ENCODE measurements at places on chromosomes 5 and 9. TPM values are rescaled to one million over a fixed set of nuclear protein-coding genes. Genes with fewer than 3 reads are reported as not detected.

The IL9 gene
- total RNA-seq, result not detected

GRCh38 chr9:37574241-37574721 lies 1.9 kb downstream of the FBXO10 start:
- DNase-seq, result no peak

- peak; percentile 90 for DNase-seq
These were observed 67.5 kb upstream of the MAMDC2 start for GRCh38 chr9:69976152-69976551.

GRCh38 chr5:179270581-179271427 lies 74.5 kb downstream of the ADAMTS2 start:
- peak; percentile 92 for DNase-seq

DNA sequence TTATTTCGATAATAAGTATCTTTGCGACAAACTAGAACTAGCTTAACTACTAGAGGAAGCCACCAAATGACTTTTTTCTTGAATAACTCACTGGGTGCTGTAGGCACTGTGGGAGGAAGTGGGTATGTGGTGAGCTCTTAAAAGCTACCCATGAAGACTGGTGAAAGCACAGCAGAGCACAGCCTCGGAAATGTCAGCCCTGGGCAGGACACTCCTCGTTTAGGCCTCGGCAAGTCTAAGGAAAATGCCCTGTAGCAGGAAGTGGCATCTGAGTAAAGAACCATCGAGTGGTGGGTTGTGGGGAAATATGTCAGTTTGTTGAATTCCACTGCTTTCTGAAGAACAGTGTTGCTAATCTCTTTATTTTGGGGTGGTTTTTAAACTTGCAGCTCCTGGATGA lies 44.0 kb upstream of the NCS1 start:
- peak; percentile 29 for DNase-seq

GRCh38 chr5:76765249-76765648 lies 49.3 kb downstream of the F2R start:
- no peak for DNase-seq

DNA sequence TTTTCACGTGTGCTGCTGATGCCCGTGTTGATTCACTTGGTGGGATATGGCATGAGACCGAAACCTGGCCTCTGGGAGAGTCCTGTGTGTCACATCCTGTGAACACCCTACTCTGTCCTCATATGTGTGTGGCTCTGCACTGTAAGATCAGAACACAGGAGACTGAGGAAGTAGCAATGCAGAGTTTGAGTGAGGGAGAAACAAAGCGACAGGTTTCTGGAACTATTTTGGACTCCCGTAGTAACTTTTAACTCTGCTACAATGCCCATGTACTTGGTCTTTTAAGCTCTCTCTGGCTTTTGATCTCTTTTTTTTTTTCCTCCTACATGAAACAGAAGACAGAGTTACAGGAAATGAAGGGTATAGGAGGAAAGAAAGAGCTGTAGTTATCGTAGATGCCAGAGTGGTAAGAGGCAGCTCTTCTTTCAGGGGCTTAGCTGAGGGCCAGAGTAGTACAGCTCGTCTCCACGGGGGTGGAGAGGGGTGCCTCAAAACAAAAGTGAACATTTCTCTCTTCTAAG lies 26.6 kb downstream of the GRAMD2B start:
- peak; percentile 40 for DNase-seq

- no peak for DNase-seq
These were observed 178.9 kb downstream of the NMUR2 start for GRCh38 chr5:152226191-152226590.

GRCh38 chr5:59583810-59584562 lies 309.5 kb downstream of the PDE4D start:
- no peak for DNase-seq

The ECSCR gene
- not detected for total RNA-seq

DNA sequence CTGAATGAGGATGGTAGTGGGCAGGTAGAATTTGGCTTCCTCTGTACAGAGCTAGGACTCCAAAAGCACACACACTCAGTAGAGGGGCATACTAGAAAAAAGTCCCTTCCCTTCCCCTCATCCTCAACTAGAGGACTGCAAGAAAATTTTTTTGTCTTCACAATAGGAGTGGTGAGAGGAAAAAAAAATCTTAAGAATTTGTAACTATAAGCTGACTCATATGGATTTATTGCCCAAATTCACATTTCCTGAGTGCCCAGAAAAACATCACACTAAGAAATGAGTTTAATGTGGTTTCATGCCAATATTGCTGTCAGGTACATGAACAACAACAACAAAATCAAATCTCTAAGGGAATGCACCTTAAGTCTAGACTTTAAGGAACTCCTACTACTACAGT lies 43.7 kb downstream of the RANBP6 start:
- peak; percentile 20 for DNase-seq

DNA sequence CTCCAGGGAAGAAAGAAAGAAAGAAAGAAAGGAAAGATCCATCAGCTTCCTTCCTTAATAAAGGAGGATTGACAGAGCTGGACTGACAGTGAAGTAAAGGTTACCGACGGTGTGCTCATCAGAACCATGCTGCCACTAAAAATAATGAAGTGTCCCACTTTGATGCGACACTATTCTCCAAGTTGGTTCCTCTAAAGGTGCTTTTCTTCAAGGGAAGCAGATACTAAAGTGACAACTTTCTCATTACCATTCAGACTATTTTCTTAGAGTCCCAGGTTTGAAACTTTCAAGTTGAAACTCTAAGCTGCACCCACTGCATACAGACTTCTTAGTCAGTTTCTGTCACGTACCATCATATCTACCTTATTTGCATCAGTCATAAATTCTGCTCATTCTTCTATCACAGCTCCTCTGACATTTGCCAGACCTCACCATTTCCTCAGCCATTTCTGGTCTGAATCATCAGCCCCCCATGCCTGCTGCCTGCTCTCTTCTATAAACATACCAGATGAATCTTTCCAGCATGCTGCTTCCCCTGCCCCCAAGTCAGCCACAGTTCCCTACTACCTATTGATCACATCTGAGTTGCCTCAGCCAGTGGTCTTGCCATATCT lies 177.6 kb downstream of the DEPDC1B start:
- no peak for DNase-seq

- DNase-seq, result no peak
These were observed 237.7 kb downstream of the ADAMTS6 start for GRCh38 chr5:65244031-65244430.

GRCh38 chr5:73623901-73624404 lies 2.0 kb upstream of the ARHGEF28 start:
- no peak for DNase-seq

DNA sequence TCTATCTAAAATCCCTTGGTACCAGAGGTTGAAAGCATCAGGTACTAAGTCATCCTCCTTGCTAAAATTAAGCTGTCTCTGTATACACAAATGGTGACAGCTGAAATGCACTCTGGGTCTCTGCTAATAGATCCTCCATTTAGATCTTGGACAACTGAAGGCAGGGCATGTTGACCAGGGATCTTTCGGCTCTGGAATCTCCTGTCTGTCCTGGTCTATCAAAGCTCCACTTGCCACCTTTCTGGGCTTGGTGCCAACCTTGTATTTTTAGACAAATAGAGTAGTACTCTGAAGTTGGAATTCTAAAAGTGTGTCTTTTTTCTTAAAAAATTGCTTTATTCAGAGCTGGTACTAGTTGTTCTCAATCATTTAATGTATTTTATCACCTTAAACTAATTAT lies 135.2 kb upstream of the HMHB1 start:
- no peak for DNase-seq

The CCL28 gene
- not detected for total RNA-seq

DNA sequence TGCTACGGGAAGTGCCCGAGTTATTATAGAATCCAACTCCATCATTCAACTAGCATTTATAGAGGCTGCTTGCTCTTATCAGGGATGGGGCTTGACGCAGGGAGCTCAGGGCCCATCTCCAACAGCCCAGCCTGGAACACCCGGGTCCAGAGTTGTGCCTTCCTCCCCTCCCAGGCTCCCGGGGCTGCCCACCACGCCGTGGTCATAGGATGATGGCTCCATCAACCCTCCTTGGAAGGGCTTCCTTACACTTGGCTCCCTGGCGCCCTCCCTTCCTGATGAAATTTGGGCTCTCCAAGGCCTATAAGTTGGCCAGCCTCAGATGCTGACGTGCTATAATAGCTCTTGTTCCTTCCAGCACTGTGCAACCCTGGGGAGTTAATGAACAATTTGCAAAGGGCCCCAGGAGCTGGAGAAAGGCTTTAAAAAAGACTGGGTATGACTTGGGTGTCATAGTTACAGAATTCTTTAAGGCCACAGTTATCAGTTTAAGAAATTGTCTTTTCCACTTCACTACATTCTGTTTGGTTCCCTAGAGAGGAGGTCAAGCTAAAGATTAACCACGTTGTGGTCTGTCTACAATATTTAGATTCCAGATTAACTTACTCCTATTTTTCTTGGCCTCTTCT lies 42.5 kb upstream of the GADD45G start:
- peak; percentile 67 for DNase-seq

- DNase-seq, result peak; percentile 40
These were observed 202.9 kb downstream of the NR2F1-AS1 start for GRCh38 chr5:93378073-93378472.

The COL5A1 gene
- 129 TPM for total RNA-seq

The SLC6A19 gene
- 0.49 TPM for total RNA-seq

GRCh38 chr5:136594416-136594815 lies 229.1 kb upstream of the TRPC7 start:
- DNase-seq, result no peak

The RNF183 gene
- 0.06 TPM for total RNA-seq

- no peak for DNase-seq
These were observed 4.8 kb downstream of the RAD50 start for GRCh38 chr5:132561601-132562000.

DNA sequence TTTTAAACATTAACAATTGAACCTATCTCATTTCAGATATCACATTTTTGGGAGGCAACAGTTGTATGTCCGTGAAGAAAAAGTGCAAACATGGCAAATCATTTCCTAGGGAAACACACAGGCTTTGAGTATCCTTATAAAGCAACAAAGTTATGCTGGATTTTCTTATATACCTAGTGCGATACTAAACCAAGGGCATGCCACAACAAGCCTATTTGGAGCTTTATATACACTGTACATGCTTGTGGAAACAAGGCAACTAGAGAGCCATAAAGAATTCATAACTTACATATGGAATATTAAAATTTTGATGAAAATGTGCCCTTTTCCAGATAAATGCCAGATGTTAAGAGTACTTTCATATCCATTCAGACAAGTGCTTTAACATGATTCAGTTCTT lies 191.4 kb downstream of the DCP2 start:
- DNase-seq, result no peak

DNA sequence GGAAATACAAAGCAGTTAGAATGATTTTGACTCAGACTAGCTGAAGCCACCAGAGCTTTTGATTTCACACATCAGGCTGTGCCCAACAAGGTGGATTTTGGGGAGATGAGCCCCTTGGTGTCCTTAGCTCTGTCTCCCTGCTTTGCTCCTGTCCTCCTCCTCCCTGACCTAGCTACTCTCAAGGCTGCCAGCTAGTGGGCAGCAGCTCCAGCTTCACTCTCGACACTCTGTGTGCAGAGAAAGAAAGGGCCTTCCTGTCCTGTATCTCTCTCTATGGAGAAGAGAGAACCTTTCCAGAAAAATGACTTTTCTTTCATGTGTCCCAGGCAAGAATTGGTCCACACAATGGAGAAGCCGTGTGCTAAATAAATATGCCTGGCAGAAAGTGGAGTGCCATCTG lies 446.2 kb downstream of the SEMA5A start:
- DNase-seq, result no peak

- DNase-seq, result peak; percentile 76
These were observed 422.6 kb downstream of the EFNA5 start for GRCh38 chr5:107248066-107248695.

The RAB14 gene
- total RNA-seq, result 16.5 TPM

GRCh38 chr9:16342246-16343020 lies 528.0 kb downstream of the BNC2 start:
- DNase-seq, result no peak

DNA sequence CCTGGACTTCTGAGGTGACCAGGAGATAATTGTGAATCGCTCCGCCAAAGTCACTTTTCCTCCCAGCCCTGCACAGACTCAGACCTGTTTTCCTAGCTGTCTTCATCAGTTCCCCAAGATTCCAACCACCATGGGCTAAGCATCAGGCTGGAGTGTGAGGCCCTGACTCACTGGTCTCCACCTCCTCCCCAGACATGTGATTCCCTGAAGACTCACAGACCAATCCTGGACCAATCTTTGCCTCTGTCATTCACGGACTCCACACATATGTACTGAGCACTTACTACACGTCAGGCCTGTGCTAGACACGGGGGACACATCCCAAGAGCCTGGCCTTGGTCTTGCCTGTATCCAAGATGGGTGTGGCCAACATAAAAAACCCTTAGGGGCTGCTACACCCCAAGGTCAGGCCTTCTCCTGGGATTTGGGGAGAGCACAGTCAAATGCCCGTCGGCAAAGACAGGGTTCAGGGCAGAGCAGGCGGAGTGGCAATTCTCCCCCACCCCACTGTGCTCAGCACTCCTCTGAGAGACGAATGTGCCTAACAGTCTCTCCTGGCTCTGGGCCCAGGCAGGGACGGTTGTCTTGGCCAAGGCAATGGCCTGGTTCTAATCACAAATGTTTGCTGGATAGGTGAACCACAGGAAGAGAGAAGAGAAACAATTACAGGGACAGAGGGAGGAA lies 11.9 kb downstream of the EEIG1 start:
- DNase-seq, result no peak

The ABO gene
- total RNA-seq, result 0.04 TPM

DNA sequence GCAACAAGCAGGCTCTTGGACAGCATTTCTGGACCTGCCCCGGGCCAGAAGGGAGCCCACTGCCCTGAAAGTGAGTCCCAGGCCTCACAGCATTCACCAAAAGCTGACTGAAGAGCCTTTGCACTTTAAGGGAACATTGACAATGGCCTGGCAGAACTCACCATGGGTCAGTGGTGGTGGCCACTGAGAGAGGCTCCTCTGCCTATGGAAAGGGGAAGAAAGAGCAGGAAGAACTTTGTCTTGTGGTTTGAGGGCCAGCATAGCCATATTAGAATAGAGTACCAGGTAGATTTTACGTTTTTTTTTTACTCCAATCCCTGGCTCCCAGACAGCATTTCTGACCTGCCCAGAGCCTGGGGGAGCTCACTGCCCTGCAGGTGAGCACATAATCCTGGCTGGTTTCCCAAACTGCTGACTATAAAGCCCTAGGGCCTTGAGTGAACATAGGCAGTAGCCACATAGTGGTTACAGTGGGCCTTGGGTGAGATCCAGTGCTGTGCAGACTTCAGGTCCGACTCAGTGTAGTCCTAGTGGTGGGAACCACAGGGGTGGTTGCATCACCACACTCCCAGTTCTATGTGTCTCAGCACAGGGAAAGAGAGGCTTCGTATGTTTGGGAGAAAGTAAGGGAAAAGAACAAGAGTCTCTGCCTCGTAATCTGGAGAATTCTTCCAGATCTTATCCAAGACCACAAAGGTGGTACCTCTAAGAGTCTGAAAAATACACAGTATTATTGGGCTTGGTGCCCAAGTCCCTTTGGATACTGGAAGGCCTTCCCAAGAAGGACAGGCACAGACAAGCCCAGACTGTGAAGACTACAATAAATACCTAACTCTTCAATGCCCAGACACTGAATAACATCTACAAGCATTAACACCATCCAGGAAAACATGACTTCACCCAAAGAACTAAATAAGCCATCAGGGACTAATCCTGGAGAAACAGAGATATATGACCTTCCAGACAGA lies 89.5 kb downstream of the TSSK1B start:
- peak; percentile 90 for DNase-seq

- DNase-seq, result no peak
These were observed 1338.6 kb upstream of the ACO1 start for GRCh38 chr9:31045810-31046209.

The SVEP1 gene
- total RNA-seq, result 2.8 TPM

GRCh38 chr9:111282845-111283244 lies 47.2 kb downstream of the OR2K2 start:
- no peak for DNase-seq

GRCh38 chr9:136342181-136343120 lies 15.1 kb downstream of the GPSM1 start:
- peak; percentile 80 for DNase-seq

- no peak for DNase-seq
These were observed 745.6 kb upstream of the ZNF608 start for GRCh38 chr5:125491986-125492492.

Measured in cardiac muscle cell (in vitro differentiated cells and primary cell).